ENCODE measurements at places on chromosomes 16 and 17.

DNA sequence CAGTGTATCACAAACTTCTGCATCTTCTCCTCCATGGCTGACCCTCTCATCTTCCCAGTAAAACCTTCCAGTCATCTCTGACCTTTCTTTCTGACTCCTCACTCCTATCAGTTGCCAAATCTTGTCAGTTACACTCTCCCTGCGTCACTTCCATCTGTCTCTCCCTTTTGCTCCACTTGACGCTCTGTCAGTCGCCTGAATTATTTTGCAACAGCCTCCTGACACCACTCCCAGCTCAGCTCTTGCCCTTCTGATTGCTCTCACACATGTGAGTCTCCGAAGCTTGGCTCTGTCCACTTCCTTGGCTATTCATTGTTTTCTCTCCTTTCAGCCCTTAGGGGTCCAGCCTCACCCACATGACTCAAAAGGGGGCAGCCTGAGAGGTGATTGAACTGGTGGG is 27.7 kb downstream of the DHRS7C start:
- no peak for DNase-seq

- DNase-seq = no peak
These were observed 204.8 kb downstream of the CDH8 start for GRCh38 chr16:61831351-61831917.

DNA sequence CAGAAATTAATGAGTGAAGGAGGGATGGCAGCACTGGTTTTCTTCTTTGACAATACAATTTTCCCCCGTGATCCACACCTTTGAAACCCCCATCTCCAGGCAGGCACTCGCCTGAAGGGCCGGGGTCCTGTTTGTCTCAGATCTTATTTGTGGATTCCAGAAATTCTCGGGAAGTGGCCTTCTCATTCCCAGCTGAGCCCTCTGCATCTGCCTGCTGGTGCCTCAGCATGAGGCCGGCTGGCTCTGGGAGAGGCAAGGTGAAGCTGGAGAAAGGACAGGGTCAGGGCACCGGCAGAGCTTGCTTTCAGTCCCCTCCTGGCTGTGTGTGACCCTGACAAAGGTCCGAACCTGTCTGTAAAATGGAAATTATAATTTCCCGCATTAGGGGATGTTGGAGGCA is 35.8 kb upstream of the C1QL1 start:
- DNase-seq = no peak

GRCh38 chr16:67847064-67847861 is at the start of gene CENPT:
CENPT (minus strand) TSS chr16:67847693; CDS start chr16:67833859, 13,834 bp downstream.
- no peak for DNase-seq

GRCh38 chr17:7294614-7295153 is at the start of gene YBX2:
YBX2 (minus strand) TSS chr17:7294639; CDS start chr17:7294500, 139 bp downstream.
- DNase-seq = no peak

- no peak for DNase-seq
These were observed 77.5 kb downstream of the ANKRD11 start for GRCh38 chr16:89412811-89413210.

DNA sequence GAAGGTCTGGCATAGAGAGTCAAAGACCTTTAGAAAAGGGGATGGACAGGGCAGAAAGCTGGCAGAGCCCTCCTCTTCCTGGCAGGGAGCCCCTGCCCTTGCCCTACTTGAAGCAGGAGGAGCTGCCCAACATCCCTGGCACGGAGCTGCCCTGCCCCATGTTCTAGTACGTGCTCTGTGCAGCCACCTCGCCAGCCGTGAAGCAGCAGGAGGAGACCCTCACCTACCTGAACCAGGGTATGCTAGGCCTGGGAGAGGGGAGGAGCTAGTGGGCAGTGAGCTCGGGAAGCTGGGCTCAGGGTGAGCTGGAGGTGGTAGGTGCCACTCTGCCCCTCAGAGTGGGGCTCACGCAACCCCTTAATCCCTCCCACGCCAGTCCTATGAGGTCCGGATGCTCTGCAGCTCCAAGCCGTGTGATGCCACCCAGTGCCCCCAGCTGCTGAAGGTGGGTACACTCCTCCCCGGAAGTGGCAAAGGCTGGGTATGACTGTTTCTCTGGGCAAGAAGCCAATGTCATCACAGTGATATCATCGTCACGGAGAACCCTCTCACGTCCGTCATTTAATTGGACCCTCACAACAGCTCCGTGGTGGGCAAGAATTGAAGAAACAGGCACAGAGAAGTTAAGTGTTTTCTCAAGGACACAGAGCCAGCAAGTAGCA is 12.7 kb upstream of the STAC2 start:
- DNase-seq = peak; percentile 78

- DNase-seq = no peak
These were observed 59.0 kb downstream of the ARHGAP17 start for GRCh38 chr16:24955975-24956731.

GRCh38 chr16:53370827-53371226 is 63.4 kb upstream of the RBL2 start:
- DNase-seq = no peak

DNA sequence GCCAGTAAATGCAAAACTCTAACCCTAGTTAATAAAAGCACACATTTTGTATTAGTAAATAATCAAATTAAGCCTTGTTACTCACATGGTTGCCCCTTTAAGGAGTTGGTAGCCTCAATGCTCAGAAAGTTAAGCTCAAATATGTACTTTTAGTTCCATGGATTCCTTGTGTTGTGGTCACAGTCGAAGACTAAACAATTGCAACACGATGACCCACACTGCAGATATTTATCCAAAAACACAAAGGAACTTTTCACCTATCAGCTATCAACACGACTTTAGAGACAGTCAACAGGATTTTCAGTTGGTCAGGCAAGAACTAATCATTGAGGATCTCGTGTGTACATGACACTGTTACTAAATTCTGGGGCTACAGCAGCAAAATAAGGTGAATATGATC is 47.4 kb upstream of the NUDT7 start:
- no peak for DNase-seq

GRCh38 chr16:81296631-81297030 is 18.1 kb upstream of the GAN start:
- no peak for DNase-seq

DNA sequence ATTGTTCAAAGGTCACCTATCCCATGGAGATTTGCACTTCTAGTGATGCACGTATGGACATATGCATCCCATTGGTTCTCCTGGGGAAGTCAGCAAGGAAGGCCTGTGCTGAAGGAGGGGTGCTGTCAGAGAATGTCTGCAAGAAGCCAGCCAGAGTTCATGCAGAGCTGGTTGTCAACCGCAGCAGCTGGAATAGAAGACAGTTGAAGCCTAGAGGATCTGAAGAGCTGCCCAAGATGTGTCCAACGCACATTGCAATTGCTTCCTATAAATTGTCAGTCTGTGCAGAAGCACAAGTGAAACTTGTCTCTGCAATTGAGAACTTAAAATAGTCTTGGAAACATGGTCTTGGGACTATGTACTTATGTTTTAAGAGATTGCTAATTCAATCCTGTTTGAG is 82.1 kb upstream of the CNTNAP4 start:
- DNase-seq = no peak

DNA sequence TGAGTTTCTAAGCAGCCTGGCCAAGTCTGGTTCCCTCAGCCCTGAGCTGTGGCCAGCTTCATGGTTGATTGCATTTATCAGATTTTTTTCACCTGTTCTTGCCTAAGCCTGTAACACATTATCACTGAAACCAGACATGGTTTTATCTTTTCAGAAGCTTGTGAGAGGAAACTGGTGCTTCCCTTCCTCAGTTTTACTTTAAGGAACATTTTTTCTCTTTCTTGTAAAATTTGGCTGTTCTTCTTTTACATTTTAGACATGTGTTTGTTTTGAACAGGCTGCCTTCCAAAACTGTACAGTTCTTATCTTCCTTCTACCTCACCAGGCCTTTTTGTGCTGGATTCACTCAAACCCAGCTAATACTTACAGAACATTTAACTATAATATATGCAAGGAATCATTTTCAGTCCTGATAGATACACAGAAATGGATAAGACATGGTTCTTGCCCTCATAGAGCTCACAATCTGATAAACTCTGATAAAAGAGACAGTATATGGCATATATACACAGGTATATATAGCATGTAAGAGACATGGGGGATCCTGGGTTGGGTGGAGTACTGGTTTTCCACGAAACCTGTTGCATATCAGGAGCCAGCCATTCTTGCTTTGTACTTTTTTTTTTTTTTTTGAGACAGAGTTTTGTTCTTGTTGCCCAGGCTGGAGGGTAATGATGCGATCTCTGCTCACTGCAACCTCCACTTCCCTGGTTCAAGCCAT is 44.5 kb downstream of the ZNRF1 start:
- DNase-seq = no peak

GRCh38 chr16:85057948-85058347 is 30.4 kb downstream of the KIAA0513 start:
- DNase-seq = no peak

- no peak for DNase-seq
These were observed 39.5 kb downstream of the RCVRN start for GRCh38 chr17:9865586-9865985.

- no peak for DNase-seq
These were observed 6.5 kb upstream of the DHX40 start for GRCh38 chr17:59558953-59559352.

- DNase-seq = no peak
These were observed 6.1 kb upstream of the RANGRF start for GRCh38 chr17:8282345-8282744.

DNA sequence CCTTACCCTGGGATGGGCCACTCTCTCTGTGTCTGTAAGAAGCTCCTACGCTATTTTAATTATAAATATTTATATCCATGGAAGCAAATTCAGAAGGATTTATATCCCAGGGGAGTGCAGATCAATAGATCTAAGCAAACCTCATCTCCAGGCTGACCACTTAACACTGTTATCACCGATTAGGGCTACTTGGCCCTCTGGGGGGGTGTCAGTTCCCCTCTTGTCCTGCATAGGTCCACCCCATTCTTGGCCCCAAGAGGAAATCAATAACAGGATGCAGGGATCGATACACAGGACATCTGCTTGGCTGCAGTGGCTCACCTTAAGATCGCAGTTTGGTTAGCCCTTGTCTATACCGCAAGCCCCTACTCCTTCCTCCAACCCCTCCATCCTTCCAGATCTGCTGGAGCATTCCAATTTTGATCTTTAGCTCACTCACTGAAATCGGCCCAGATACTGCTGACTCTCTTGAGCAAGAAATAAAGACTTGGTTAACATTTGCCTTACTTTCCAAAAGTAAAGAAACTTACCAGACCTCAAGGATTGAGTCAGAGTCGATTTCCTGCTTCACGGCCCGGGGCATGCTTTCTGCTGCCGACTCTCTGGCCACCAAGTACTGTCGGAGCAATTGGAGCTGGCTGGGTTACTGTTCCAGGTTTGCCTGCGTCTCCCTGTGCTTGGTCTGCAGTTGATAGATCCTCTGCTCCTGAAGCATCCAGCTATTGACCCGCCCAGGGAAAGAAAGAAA is 112.3 kb upstream of the PMFBP1 start:
- no peak for DNase-seq

GRCh38 chr16:28587386-28587785 is 9.5 kb downstream of the SULT1A2 start:
- DNase-seq = no peak

- no peak for DNase-seq
These were observed 656.1 kb upstream of the SOX9 start for GRCh38 chr17:71464751-71465150.

DNA sequence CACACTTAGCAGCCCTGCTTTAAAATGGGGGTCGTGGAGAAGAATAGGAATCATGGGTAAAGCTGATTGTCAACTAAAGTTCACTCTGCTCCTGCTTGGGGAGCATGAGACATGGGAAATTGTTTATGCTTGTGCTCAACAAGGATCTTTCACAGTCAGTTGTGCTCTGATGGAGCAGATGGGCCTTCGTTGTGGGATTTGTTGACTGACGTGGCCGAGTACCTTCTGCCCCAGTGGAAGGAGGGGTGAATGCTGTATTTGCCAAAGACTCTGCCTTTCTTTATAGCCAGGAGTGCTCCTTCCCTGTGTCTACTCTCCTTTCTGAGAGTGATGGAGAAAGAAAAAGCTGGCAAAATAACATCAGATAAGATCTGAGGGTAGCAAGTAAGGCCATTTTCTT is 11.4 kb downstream of the ARSG start:
- no peak for DNase-seq

DNA sequence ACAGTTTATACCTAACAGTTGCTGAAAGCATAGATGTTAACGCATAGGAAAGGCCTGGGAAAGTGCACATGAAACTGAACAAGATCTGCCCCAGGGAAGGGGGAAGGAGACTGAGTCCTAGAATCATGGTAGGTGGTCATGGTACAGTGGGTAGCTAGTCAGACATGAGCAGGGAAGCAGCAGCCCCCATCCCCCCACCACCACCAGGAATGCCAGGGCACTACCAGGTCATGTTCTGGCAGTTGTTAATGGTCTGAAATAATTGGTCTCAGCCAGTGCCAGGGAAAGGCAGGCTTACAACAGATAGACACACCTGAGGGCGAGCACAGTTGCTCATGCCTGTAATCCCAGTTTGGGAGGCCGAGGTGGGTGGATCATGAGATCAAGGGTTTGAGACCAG is 185.2 kb downstream of the CPPED1 start:
- no peak for DNase-seq

GRCh38 chr16:65066651-65067050 is 55.2 kb downstream of the CDH11 start:
- DNase-seq = no peak

All from NCI-H2081 treated with DMSO at 0.1 percent for 48 hours (cell line).